Hematopoietic multipotent progenitor cell treated with erythropoietin and hydrocortisone succinate and interleukin-3 and kit ligand, for 15 days (in vitro differentiated cells): ENCODE measurements at places on chromosomes 5 and 9.

GRCh38 chr9:92098638-92099037 is 16.6 kb downstream of the SPTLC1 start:
- DNase-seq = no peak

DNA sequence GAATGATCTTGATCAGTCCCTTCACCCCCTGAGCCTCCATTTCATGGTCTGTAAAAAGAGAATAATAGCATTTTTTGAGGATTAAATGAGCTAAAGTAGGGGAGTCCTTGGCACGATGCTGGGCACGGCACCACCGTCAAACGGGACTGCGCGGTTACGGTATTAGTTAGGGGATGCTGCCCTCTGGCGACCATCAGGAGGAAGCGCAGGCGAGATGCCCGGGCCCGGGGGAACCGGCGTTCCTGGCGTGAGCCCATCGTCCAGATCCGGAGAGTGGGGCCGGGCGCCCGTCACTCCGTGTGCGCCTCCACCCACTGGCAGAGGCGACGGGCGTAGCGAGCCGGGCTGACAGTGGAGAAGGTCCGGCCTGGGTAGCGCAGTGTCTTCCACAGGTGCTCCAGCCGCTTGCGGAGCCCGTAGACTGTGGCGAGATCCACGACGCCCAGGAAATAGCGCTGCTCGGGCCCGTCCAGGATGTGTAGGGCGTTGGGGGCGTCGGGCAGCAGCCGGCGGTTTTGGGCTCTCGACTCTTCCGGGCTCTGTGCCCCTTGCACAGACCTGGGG is 4.8 kb upstream of the ST6GALNAC4 start:
- peak; percentile 82 for DNase-seq

GRCh38 chr9:136543280-136543679 is 2.6 kb downstream of the NOTCH1 start:
- DNase-seq = no peak

GRCh38 chr5:160356550-160357347 is 13.7 kb downstream of the C1QTNF2 start:
- no peak for DNase-seq

- DNase-seq = no peak
These were observed 12.9 kb downstream of the TRAF2 start for GRCh38 chr9:136899196-136899595.

GRCh38 chr9:15220658-15221318 is 86.2 kb downstream of the TTC39B start:
- DNase-seq = no peak

DNA sequence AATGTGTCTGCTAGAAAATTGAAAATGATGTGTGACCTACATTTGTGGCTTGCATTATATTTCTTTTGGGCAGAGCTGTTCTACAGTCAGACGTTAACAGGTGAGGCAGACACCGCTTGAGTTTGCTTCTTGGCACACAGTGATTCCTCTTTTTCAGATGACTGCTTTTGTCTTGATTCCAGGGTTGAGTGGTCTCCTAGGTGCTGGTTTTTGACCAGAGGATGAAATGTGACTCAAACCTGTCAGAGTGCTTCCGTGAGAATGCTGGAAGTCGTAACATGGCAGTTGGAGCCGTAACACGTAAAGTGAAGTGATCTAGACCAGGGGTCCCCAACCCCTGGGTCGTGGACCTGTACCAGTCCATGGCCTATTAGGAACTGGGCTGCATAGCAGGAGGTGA is 28.3 kb upstream of the NDFIP1 start:
- DNase-seq = no peak

DNA sequence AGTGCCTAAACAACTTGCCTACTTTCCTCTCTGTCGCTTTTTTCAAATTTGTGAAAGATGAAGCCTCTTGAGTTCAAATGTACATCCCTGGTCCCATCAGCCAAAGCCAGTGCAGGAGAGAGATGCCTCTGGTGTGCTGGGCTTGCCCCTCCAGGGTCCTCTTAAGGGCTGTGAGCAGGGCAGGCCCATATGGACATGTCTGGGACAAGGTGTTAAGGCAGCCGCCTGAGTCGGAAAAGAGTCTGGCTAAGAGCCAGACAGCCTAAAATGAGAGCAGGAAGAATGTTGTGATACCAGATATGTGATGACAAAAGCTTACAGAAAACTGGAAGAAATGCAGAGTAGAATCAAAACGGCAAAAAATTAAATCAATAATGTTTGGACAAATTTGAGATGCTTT is 72.5 kb downstream of the APTX start:
- no peak for DNase-seq

GRCh38 chr5:32233696-32234447 is 59.8 kb upstream of the GOLPH3 start:
- DNase-seq = no peak

GRCh38 chr5:10227379-10227778 is 22.3 kb downstream of the ATPSCKMT start:
- no peak for DNase-seq

- no peak for DNase-seq
These were observed 267.0 kb downstream of the CETN3 start for GRCh38 chr5:90142541-90142940.

GRCh38 chr9:94951324-94952135 is 225.0 kb downstream of the AOPEP start:
- no peak for DNase-seq

DNA sequence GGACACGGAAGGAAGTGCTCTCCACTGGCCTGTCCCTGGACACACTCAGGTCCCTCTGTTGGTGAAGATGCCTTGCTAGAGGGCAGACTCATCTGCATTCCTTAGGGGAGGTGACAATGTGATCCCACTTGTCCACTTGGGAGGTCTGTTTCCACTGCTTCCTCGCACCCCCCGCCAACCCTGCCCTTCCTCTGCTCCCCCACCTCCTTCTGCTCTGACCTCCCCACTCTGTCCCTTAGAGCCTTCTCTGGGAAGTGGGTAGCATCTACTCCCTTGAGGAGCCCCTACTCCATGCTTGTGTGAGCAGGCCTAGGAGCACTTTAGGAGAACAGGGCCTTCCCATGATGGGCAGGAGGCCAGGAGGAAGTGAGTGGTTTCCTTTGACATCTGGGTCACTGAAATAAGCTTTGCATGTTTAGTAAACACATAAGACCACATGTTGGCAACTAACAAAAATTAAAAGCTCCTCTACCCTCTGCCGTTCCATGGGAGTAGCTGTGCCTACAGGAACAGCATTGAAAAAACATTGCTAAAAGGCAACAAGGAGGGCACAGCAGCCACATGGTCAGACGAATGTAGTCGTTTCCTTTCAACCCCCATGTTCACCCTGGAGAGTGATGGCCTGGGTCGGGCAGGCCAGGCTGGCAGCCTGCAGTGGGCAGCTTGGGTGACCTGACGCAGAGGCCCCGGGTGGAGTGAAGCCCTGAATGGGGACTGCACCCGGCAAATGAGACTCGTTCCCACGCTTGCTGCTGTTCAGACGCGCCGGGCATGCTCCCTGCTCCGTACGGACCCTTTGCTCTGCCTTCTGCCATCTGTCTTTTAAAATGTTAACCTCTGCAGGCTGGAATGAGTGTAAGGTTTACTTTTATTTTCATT is 634.0 kb downstream of the IRX1 start:
- DNase-seq = no peak

- no peak for DNase-seq
These were observed 18.2 kb upstream of the DCP2 start for GRCh38 chr5:112958093-112959088.

DNA sequence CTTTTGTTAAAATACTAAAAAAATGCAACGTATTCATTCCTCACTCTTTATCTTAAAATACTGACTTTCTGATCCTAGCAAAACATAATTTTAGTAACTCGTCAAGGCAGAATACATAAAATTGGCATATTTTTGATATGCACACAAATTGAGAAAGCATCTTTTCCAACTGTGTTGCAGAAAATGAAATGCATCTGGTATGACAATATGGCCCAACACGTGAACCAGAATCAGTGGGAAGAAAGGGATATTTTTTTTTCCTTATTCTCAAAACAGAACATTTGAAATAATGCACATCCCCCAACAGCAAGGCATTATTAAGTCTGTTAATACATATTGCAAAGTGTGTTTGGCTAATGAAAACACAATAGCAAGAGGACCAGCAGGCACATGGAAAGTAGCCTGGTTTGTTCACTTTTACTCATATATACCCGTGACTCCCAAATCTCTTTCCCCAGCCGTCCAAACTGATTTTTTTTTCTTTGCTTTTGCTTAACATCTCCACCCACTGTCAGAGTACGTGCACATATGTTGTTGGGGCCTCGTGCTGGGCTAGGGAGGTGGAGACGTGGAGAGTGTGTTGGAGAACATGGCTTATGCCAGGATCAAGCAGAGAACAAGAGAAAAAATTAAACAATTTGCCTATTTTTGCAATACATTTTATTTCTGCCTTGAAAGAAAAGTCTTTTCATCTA is 4.3 kb downstream of the MCTP1 start:
- no peak for DNase-seq

- peak; percentile 39 for DNase-seq
These were observed 154.5 kb downstream of the NR3C1 start for GRCh38 chr5:143248822-143249579.

GRCh38 chr5:159749146-159749545 is 167.1 kb upstream of the ADRA1B start:
- DNase-seq = no peak

DNA sequence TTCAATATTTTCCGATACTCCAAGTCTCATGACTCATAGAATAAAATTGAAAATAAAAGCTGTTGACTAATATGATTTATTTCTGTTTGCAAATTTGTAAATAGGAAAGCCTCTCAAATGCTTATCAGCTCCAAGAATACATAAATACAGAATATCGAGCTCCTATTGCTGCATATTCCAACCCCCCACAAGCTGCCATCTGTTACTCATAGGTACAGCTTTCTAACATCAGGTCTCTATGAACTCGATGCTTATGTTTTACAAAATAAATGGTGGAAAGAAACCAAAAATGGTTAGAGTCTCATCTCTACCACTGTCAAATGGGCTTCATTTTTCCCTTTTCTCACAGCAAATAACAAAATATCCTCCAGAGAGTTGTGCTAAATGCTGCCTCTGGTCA is 631.6 kb upstream of the CDH18 start:
- no peak for DNase-seq

DNA sequence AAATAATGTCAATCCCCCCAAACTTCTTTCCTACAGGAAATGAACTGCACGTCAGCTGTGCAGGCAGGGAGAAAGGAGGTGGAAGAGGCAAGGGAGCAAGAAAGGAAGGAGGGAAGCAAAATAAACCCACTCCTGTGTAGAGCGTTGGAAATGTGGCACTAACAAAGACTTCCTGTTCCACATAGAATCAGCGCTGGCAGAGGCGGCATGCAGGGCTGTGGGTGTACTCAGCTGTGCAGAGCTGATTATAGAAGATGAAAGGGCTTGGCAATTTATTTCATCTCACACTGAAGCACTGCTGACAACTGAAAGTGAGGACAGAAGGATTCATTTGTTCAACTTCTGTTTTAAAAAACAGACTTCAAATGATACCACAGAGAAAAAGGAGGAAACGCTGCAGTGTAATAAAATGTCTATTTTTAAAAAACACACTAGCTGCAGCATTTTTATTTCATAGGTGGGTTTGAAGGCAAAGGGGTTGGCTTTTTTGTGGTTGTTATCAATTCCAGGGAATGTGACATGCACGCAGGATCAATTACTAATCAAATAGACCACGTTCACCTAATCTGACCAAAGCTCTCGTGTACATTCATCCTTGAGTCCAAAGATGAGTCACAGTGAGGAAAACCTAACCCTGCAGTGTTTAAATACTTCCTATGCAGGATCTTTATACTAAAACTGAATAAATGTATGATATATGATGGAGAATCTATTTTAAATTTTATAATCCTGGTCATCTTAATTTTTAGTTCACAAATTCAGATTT is 583.5 kb downstream of the ZNF608 start:
- DNase-seq = no peak

GRCh38 chr9:14423815-14424261 is 109.9 kb upstream of the NFIB start:
- no peak for DNase-seq

- no peak for DNase-seq
These were observed 1.9 kb downstream of the LRRC26 start for GRCh38 chr9:137167747-137168572.

DNA sequence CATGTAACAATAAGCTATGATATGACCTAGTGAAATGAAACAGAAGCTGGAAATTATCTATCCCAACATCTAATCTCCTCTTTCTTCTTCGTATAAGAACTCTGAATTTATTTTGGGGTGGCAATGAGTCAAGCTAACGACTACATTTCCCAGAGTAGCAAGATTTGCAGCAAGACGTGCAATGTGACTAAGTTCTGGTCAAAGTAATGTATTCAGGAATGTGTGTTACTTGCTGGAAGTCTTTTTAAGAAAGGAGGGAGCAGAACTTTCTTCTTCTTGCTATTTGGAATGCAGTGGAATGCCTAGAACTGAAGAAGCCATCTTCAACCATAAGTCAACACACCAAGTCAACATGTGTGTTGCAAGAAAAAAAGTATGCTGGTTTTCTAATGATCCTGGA is 406.6 kb upstream of the MEF2C start:
- DNase-seq = no peak

GRCh38 chr9:132663117-132663516 is 6.7 kb downstream of the DDX31 start:
- DNase-seq = no peak

DNA sequence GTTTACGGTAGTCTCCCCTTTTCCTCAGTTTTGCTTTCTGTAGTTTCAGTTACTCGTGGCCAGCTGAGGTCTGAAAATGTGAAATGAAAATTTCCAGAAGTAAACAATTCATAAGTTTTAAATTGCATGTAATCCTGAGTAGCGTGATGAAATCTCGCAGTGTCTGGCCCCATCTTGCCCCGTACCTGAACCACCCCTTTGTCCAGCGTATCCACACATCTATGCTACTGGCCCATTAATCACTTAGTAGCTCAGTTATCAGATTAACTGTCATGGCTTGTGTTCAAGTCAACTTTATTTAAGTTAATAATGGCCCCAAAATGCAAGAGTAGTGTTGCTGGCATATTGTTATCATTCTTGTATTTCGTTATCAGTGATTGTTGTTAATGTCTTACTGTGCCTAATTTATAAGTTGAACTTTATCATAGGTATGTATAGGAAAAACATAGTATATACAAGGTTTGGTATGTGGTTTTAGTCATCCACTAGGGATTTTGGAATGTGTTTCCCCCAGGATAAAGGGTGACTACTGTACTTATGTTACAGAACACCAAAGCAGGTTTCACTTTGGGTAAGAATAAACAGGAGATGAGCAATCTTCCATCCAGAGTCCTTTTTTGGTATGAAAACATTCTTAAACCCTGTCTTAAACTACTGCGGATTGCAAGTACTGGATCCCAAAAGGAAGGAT is 118.4 kb upstream of the KCNN2 start:
- no peak for DNase-seq

- DNase-seq = no peak
These were observed 250.0 kb downstream of the NR3C1 start for GRCh38 chr5:143153332-143154119.
